ENCODE measurements at places on chromosomes 6 and 20.

DNA sequence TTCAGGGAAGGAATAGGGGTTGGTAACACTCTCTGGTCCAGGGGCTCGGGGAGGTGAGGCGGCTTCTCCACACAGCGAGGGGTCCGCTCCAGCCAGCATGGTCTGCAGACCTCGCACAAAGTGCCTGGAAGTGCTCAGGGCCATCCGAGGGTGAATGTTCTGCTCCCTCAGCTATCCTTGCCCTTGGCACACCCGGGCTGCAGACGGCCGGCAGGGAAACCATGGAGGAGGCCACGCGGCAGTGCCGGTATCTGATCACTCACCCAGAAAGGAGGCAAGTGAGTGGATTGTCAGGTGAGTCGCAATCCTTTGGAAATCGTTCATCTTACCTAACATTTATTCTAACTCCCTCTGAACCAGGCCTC, 62.0 kb downstream of the DLL1 start:
- DNase-seq: no peak

GRCh38 chr6:32980488-32981038, 12.2 kb downstream of the BRD2 start:
- no peak for DNase-seq

- DNase-seq: no peak
Observed at GRCh38 chr6:152595499-152595898, 41.7 kb downstream of the SYNE1 start.

DNA sequence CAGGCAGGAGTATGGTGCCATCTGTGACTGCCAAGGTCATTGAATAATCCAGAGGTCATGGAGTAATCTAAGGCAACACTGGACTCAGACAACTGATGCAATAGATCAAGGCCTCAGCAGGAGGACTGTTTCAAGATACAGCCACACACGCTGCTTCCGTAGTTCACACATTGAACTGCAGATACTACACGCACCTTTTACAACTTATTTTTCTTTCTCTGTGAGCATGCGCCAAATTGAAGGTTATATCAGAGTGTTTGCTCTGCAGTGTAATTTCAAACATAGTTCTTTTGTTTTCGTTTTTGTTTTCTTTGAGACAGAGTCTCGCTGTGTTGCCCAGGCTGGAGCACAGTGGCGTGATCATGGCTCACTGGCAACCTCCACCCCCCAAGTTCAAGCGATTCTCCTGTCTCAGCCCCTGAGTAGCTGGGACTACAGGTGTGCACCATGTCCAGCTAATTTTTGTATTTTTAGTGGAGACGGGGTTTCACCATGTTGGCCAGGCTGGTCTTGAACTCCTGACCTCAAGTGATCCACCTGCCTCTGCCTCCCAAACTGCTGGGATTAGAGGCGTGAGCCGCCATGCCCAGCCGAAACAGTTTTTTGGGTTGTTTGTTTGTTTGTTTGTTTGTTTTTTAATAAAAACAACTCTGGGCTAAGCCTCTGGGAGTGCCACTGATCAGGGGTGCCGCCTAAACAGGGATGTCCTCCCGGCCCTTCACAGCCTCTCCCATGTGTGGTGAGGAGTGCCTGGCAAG, 96.6 kb upstream of the NAA20 start:
- no peak for DNase-seq

DNA sequence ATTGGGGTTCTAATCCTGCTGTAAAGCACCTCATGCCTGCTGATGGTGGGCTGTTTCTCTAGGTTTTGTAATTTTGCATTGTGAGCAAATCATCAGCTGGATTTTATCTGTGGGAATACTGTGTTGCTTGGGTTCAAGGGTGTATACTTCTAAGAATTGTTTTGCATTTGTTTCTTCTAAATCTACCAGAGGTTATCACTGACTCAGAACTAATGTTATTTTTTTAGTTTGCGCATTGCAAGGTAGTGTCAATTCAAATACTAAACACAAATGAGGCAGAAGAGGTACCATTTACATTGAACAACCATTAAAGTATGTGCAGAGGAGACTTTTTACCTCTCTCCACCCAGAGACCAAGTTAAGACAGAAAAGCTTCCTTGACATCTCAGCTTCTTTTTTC, 60.0 kb downstream of the CEP162 start:
- DNase-seq: no peak

All from AG08396 (cell line).